Activated CD8-positive, alpha-beta memory T cell treated with anti-CD3 and anti-CD28 coated beads for 36 hours (primary cell): ENCODE measurements at places on chromosomes 2 and 18. TPM values are rescaled to one million over a fixed set of nuclear protein-coding genes. Genes with fewer than 3 reads are reported as not detected.

MFSD6 gene
- 55.9 TPM for total RNA-seq

USP14 gene
- 111 TPM for total RNA-seq

PRKAG3 gene
- not detected for total RNA-seq

ELOA2 gene
- total RNA-seq, result not detected

GPC1 gene
- total RNA-seq, result 1.7 TPM

SLC9A2 gene
- not detected for total RNA-seq

TMEM200C gene
- not detected for total RNA-seq

LIMS4 gene
- total RNA-seq, result 0.59 TPM

MC2R gene
- total RNA-seq, result not detected

ANKRD39 gene
- 31.3 TPM for total RNA-seq

GPAT2 gene
- total RNA-seq, result 37.9 TPM

POTEI gene
- total RNA-seq, result not detected

CD8A gene
- total RNA-seq, result 433 TPM

L3MBTL4 gene
- 0.13 TPM for total RNA-seq

CROCC2 gene
- not detected for total RNA-seq

MERTK gene
- total RNA-seq, result 0.51 TPM

GAL3ST2 gene
- 0.21 TPM for total RNA-seq

CNGA3 gene
- total RNA-seq, result not detected

GLI2 gene
- not detected for total RNA-seq

NLRC4 gene
- not detected for total RNA-seq

LOXHD1 gene
- total RNA-seq, result not detected

GPR55 gene
- 5.6 TPM for total RNA-seq

ATP8B1 gene
- total RNA-seq, result 0.15 TPM

OR6B2 gene
- total RNA-seq, result not detected

CHPF gene
- total RNA-seq, result 36.4 TPM

FAM237A gene
- not detected for total RNA-seq

RANBP2 gene
- total RNA-seq, result 77.8 TPM

RGPD3 gene
- total RNA-seq, result 0.06 TPM

FABP1 gene
- not detected for total RNA-seq

ARHGEF4 gene
- 0.63 TPM for total RNA-seq

CXCR2 gene
- not detected for total RNA-seq

CFAP221 gene
- total RNA-seq, result not detected

RAD51AP2 gene
- not detected for total RNA-seq

TMEM198 gene
- total RNA-seq, result 7.1 TPM

CHAC2 gene
- total RNA-seq, result 25.7 TPM
